ENCODE measurements at places on chromosomes 16 and 17.

GRCh38 chr16:85531516-85531915, 81.6 kb upstream of the GSE1 start:
- ATAC-seq: no peak

DNA sequence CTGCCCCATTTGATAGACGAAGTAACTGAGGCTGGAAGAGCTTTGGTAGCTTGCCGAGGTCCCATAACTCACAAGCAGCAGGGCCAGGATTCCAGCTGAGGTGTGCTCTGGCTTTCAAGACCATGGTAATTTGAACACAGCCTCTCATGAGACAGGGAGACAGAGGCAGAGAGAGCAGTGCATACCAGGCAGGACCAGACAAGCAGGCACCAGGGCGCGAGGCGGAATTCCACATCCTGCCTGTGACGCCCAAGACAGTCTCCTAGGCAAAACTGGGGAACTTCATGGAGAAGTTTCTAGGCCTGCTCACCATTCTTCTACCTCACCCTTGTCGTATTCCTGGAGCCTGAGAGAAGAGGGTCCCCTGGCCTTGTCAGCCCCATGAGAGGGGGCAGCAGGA, 19.2 kb downstream of the SDK2 start:
- peak; percentile 74 for ATAC-seq

DNA sequence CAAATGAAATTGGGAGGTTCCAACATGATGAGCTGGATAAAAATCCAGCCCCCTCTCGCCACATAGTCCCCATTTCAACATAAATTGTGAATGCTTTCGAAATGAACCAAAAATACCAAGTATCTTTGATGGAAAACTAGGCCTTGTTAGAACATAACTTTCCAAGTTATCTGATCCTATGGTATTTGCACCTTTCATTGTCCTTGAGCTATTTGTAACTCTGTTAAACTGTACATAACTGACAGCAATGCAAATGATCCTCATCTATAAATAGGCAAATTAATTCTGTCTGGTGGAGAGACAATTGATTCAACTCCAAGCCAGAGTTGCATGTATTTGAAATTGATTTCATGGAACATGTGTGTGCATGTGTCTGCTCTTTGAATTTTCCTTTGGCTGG, 18.2 kb downstream of the CMTM4 start:
- ATAC-seq: no peak

DNA sequence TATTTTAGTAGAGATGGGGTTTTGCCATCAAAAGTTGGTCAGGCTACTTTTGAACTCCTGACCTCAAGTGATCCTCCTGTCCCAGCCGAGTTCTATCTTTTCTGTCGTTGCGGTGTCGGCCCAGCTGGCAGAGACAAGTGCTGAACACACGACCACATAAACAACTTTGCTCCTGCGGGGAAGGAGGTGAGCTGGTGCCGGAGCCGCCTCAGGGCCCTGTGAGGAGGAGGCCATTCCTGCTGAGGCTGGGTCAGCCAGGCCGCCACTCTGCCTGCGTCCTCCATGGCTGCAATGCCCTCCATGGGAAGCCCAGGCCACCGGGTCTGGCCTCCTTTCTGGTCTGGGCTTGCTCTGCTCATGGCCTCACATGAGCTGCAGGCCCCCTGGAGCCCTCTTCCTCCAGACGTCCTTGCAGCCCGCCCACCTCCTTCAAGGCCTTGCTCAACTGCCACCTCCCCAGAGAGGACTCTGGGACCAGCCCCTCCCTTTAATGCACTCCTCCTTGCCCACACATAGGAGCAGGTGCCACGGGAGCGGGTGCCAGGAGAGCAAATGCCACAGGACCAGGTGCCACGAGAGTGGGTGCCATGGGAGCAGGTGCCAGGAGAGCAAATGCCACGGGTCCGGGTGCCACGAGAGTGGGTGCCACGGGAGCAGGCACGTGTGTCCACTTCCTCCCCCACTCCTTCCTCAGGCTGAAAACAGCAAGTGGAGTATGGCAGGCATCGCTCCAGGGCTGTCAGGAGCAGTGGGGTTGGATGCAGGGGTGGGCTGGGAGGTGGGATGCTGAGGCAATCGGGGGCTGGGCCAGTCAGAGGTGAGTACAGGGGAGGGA, 28.4 kb upstream of the CBFA2T3 start:
- ATAC-seq: no peak

DNA sequence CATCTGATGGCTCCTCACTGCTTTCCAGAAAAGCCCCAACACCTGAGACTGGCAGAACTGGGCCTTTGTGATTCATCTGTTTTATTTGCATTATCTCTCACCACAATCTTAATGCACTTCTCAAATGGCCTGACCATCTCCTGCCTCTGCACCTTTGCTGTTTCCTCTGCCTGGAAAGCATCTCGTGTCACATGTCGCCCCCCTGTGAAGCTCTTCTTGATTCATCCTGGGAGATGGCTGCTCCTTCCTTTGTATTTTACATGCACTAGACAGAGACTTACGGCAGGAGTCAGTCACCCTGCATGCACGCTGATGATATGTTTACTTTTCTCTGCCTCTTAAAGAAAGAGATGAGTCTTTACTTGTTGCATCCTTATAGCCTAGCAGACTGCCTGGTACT, 30.0 kb downstream of the HNF1B start:
- ATAC-seq: no peak

DNA sequence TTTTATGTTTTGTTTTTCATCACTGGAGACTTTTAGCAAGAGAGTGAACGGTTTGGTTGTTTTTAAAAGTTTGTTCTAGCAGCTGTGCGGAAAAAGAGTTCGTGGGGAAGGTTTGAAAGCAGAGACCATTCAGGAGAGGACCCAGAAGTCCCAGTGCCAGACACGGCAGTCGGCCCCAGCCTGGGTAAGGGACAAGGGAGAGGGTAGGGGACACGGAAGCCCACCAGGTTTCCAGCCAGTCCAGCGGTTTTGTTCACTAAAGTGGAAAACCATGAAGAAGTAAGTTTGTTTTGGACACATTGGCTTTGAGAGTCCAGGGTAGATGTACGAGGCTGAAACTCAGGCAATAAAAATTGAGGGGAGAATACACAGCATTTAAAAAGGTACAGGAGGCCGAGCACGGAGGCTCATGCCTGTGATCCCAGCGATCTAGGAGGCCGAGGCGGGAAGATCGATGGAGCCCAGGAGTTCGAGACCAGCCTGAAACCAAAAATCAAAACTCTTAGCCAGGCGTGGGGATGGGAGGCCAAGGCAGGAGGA, 56.8 kb upstream of the RPH3AL start:
- no peak for ATAC-seq
